ENCODE measurements at places on chromosomes 16 and 17.

DNA sequence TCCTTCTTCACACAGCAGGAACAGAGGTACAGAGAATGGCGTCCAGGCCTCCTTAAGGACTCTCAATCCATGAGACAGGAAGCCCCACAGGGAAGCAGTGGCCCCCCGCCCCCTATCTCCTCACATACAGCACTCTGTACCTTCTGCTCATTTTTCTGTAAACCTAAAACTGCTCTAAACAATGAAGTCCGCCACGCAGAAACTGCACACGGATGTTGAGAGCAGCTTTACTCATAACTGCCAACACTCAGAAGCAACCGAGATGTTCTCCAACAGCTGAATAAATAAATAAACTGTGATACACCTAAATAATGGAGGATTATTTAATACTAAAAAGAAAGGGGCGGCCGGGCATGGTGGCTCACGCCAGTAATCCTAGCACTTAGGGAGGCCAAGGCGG is 9.9 kb downstream of the TBC1D16 start:
- DNase-seq = no peak

- DNase-seq = no peak
These were observed 12.8 kb downstream of the GOSR2 start for GRCh38 chr17:46935658-46936266.

- DNase-seq = no peak
These were observed 34.2 kb downstream of the CFAP20 start for GRCh38 chr16:58094791-58095574.

GRCh38 chr17:39650121-39650579 is 13.2 kb downstream of the STARD3 start:
- no peak for DNase-seq

DNA sequence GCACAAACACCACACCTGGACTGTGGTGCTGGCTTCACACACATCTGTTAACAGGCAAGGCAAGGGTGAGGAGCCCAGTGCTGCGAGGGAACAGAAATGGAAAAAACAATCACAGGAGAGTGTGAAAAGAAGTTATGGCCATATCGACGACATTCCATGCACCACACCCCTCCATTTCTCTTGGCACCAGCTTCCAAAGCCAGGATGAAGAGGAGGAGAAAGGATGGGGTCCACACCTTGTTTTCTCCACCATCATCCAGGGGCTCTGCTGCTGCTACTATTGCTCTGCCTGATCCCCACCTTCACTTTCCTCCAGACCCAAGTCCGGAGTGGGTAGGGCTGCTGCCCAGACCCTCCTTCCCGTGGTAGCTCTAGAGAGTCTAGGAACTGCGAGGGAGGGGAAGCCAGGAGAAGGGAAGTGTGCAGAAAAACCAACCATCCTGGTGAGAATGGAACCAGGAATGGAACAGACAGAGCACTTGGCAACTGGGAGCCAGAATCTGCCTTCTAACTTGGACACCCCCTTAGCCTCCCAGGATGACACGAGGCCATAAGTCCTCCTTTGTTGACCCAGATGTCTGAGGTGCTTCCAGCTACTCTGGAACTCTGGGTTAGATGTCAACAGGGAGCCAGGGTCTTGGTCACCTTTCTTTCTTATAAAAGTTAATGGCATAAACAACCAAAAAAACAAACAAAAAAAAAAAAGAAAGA is 1.2 kb upstream of the PROCA1 start:
- DNase-seq = no peak

Data from stimulated activated CD4-positive, alpha-beta T cell treated with anti-CD3 and anti-CD28 coated beads, Interleukin-2, amount 100 ng/mL, for 48 hours (primary cell).